ENCODE measurements at places on chromosomes 6 and 20.

DNA sequence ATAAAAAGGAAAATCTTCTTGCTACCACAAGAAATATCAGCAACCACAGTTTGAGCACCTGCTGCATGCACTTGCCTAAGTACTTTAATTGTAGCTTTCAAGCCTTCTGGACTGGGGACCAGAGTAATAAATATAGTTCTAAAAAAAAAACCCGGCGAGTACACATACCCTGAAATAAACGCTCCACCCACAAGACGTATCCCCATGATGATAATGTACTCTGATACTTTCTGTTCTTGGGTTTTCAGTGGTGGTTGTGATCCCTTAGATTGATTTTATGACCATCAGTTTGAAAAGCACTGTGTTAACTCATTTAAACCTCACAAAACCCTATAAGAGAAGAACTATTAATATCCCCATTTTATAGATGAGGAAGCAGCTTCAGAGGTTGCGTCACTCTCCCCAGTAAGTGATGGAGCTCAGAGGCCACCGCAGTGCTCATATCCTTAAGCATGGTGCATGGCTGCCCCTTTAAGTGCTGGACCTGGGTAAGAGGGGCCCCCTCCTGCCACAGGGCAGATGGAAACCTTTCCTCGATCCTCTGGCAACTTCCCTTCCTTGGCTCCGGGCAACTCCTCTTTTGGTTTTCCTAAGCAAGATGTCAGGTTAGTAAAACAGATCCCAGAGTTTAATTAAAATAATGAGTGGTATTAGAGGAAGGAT, 67.3 kb downstream of the KCNB1 start:
- DNase-seq = no peak

DNA sequence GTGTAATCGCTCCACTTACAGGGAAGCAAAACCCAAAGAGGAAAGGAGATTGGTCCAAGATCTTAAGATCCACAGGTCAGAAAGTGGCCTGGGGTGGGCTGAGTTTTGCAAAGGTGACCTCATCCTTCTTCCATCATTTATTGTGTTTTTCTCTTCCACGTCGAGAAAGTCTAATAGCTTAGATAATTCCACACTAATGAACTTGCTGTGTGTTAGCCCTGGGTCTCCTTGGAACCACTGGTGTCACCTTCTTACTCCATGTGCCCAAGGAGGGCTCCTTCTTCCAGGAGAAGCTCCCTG, 1.7 kb downstream of the SLC13A3 start:
- DNase-seq = no peak

DNA sequence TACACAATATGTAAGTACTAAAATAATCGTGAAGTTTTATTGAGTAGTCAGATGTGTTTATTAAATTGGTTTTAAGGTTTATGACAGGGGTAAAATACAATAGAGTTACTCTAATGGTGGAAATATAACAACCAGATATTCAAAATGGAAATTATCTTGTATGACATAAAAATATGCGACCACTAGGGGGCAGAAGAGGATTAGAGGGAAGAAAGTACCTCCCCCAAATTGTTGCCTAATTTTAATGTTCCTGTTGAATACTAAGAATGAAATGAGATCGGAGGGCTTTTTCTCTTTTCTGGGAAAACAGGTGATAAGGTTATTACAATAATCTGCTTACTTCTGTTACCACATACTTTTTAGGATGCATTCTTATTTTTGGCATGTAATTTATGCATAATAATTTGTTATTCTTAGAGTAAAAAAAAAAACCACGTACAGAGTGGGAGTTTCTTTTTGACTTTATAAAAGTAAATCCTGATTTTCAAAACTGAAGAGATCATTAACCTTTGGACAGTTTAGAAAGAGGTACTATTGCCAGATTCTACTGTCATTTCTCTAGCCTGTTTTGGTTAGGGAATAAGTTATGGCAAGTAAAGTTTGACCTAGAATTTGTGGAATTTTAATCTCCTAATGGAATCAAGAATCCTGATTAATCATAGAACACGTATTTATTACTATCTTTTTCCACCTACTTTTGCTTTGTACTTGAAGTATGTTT, 159.2 kb downstream of the CD109 start:
- DNase-seq = peak; percentile 67

- DNase-seq = no peak
Observed at GRCh38 chr6:159108426-159108985, 60.7 kb upstream of the FNDC1 start.

DNA sequence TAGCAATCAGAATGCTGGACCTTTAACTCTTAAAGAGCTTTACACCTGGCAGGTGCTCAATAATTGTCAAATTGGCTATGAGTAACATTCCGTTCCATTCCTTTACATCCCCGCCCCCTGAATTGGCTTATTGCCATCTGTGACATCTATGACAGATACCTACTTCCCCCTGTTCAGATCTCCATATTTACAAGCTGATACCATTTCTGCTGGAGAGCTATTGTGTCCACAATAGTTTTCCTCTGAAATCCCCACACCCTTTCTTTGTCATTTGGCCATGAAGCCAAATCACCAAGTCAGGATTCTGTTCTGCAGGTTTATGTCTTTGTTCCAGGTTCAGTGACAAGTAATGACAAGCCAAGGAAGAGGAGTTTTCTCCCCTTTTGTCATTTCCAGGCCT, 3.2 kb downstream of the CDH26 start:
- no peak for DNase-seq
